Stimulated activated CD8-positive, alpha-beta memory T cell treated with anti-CD3 and anti-CD28 coated beads, Interleukin-7, amount 100 ng/mL, for 24 hours (primary cell): ENCODE measurements at places on chromosomes 7 and 10.

- no peak for DNase-seq
Measured at GRCh38 chr10:104197364-104197763, 34.8 kb downstream of the CFAP43 start.

GRCh38 chr7:32206987-32207386 lies 136.8 kb upstream of the PDE1C start:
- DNase-seq = no peak

DNA sequence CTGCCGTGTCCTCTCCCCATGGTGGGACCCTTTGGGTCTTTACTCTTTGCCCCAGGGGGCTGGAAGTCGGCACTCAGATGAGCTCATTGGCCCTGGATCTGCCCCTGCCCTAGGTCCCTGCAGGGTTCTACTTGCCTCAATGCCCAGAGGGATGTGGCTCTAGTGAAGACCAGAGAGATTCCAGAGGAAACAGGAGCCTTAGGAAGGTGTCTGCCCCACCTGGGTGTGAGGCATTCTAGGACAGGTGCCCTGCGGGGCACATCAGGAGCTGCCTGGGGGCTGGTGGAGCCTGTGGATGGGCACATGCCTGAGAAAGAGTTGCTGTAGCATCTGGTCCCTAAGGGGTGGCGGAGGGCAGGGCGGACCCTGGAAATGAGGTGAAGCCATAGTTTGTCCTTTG lies 128.6 kb downstream of the ADCY1 start:
- no peak for DNase-seq

GRCh38 chr7:157685430-157686284 lies 348.9 kb downstream of the DNAJB6 start:
- DNase-seq = no peak

DNA sequence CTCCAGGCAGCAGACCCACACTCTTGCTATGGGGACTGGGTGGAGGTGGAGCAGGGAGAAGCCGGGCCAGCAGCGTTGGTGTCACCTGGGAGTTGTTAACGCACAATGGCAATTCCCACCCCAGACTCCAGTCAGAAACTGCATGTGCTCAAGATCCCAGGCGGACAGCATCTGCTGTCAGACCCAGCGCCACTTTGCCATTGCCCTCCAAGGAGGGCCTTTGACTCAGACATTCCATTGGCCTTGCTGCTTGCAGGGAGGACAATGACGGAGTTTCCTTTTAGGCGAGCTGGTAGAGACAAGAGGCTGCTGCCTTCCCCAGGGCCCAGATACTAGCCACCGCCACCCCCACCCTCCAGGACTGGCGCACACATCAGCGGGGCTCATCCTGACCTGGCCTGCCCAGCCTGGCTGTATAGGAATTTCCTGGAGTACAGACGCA lies 34.5 kb downstream of the ZNF775 start:
- DNase-seq = no peak

- no peak for DNase-seq
Measured at GRCh38 chr7:1857487-1858421, 187.7 kb downstream of the ELFN1 start.

GRCh38 chr7:42628054-42628453 lies 283.8 kb downstream of the C7orf25 start:
- no peak for DNase-seq

- no peak for DNase-seq
Measured at GRCh38 chr7:111091593-111092358, 849 bp downstream of the LRRN3 start.

DNA sequence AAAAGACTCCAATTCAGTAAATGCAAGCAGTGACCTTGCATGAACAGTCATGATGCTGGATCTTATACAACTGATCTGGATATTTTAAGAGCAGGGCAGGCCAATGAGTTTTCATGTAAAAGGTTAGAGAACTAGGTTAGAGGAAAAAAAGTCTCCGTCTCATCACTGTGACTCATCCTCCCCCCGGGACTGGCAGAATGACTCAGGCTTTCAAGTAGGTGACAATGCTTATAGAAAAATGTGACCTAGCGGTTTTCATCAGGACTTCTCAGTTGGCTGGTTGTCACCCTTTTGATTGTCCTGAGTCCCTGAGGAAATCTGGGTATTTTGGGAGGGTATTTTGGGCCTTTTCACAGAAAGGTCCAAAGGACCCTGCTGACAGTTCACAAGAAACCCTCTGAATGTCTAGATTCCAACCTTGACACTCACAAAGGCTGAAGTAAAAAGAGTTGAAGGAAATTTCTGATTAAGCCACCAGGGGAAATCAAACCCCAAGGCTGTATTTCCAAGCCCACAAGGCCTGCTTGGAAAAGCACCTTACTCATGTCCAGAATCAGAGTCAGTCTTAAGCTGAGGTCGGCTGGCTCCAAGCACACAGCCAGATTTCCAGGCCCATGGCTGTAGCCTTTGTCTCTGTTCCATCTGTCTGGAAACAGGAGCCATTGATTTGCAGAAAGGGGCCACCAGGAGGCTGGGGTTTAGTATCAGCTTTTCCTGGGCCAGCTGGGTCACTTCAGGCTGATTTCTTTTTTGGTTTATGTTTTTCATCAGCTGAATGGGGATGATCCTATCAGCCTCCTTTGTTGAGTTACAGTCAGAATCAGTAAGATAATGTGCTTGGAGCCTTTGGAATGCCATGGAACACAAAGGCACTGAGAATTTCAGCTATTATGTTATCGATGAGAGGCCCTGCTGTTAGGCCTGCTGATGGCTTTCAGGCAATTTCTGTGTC lies 226.4 kb upstream of the HABP2 start:
- no peak for DNase-seq

DNA sequence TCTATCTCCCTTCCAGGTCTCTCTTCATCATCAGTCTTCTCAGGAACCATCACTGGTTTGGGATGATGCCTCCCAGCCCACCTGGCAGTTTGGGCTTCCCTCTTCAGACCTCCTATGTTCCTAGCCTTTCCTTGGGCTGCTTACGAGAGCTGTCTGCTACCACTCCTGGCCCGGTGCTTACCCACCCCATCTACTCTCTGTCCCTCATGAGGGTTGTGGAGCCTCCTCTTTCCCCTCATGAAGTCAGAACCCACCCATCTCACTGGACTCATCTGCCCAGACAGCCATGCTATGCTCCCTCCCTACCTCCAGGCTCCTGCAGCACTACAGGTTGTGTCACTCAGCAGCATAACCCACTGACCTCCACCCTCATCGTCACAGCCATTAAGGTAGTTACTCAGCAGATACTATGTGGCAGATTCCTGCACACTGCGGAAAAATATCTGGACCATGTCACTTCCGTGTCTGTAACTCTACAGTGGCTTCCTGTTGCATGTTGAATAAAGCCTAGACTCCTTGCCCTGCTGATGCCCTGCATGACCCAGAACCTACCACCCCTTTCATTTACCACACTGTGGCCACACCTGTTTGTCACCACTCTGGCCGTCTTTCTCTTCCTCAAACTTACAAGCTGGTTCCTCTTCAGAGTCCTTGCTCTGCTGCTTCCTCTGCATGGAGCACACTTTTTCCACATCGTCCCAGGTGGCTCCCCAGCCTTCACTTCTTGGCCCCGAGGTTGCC lies 2.0 kb downstream of the DBNL start:
- DNase-seq = no peak

DNA sequence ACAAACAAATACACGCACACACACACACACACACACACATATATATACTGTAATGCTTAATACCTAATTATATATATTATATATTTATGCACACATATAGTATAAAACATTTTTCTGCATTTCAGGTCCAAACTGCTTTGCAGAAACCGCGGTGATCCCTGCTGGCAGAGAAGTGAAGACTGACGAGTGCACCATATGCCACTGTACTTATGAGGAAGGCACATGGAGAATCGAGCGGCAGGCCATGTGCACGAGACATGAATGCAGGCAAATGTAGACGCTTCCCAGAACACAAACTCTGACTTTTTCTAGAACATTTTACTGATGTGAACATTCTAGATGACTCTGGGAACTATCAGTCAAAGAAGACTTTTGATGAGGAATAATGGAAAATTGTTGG lies 138.5 kb downstream of the VWC2 start:
- DNase-seq = no peak

DNA sequence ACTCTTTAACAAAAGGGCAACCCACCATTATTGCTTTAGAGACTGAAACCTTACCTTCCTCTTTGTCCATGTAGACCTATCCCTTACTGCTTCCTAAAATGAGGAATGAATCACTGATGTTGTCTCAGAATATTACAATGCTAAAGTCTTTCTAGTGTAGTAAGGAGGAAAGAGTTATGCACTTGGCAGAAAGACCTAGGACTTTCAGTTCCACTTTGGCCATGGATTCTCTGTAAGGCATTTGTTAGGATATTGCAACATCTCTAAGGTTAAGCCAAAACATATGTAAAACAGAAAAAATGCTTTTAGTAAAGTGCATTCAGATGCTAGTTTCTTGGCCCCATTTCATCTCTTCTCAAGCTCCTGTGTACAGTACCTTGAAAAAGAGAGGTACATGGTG lies 230.9 kb downstream of the PARD3 start:
- DNase-seq = no peak

DNA sequence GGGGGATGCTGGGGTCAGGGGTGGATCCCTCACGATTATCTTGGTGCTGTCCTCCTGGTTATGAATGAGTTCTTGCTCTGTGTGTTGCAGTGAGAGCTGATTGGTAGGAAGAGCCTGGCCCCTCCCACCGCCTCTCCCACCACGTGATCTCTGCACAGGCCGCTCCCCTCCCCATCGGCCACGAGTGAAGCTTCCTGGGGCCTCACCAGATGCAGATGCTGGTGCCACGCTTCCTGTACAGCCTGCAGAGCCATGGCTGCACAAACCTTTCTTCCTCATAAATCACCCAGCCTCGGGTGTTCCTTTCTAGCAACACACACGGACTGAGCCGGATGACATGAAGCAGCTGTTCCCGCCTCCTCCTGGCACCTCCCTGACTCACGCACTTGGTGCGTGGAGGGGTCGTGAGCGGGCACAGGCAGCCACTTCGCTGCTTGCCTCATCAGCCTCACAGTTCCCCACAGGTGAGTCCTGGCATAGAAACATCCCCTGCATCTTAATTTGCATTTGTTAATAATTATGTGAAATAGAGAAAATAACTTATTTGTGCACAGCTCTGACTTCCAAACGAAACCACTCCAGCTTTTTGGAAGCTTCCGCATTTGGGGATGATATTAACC lies 210.8 kb downstream of the ADARB2 start:
- DNase-seq = no peak

DNA sequence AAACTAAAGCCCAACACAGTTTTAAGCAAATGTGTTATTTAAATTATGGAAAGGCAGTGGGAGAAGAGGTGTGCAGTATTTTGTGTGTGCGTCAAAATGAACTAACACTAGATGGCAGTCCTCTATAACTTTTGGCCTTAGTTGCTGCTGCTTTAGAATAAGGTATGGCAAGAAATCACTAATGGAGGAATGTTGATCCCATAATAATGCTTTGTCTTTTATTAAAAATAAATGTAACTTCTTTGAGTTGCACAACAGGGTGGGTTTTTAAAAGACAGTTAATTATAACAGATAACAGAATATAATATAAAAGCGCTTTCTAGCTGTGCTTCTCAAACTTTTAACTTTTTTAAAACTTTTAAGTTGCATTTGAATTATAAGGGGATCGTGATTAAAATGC lies 56.4 kb downstream of the BBS9 start:
- no peak for DNase-seq

GRCh38 chr7:20576166-20576660 lies 39.3 kb upstream of the ABCB5 start:
- DNase-seq = no peak

DNA sequence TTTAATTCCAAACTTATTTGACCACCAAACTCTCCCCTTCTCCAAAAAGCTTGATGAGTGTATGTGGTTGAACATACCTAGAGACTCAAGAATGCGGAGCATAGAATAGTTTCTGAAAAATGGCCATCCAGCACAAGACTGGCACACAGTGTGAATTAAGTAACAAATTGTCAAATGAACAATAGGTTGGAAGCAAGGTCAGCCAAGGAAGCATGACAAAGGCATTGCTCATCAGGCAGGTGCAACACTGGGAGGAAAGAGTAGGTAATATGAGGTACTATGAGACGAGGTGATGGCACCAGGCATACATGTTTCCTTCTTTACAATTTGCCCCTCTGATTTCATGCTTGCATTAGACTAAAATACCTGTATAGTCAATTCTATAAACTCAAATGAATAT lies 73.7 kb downstream of the DKK1 start:
- DNase-seq = no peak

GRCh38 chr7:2566890-2567678 lies 8.3 kb downstream of the IQCE start:
- no peak for DNase-seq

- no peak for DNase-seq
Measured at GRCh38 chr7:47266799-47267198, 315.1 kb downstream of the TNS3 start.

GRCh38 chr7:148083448-148083847 lies 507.1 kb upstream of the C7orf33 start:
- no peak for DNase-seq

- DNase-seq = no peak
Measured at GRCh38 chr7:96669812-96670211, 39.8 kb downstream of the SEM1 start.

DNA sequence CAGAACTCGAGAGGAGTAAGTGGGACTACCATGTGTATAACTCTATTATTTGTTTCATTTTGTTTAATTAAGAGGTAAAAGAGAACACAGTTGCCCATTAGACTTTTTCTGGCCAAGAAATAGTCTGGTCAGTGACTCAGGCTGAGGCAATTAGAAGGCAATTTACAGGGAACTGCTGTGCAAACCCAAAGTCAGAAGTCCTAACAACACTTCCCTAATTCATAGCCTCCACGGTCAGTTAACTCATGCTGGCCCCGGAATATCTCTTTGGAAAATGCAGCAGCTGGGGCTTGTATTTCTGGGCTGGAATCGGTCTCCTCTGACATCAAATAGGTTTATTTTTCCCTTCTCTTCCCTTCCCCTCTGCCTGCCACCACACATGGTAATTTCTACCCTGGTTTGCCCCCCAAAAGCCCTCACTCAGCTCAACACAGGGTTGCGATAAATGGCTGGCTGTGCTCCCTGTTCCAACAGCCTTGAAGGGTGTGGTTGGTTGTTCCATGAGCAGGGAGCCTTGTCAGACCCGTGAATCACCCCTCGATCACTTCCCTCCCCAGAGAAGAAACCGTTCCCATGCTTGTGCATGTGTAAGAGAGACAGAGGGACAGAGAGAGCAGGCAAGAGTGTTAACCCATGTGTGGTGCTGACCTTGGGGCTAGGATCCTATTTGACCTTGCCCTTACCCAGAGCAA lies 5.3 kb downstream of the SH3PXD2A start:
- no peak for DNase-seq

GRCh38 chr10:323651-324293 lies 188.5 kb downstream of the ZMYND11 start:
- DNase-seq = no peak

DNA sequence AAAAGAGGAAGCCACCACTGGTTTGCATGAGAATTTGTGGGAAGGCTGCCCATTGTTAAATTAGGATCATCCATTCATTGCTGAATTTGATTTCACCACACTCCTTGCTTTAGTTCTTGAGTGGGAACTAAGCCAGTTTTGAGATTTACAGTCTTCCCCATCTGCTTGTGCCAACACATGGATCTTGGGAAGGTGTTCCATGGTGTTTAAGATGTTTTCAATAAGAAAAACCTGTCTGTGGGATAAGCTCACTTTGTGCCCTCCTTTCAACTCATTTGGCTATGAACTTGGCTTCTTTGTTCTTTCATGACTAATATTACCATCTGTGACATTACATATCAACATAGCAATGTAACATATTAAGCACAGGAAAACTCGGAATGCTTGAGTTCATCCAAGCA lies 73.2 kb downstream of the INHBA start:
- no peak for DNase-seq

- DNase-seq = no peak
Measured at GRCh38 chr10:20936396-20936795, 39.3 kb upstream of the NEBL start.

GRCh38 chr7:133854739-133855138 lies 272.4 kb upstream of the LRGUK start:
- DNase-seq = no peak
